ENCODE measurements at places on chromosomes 4 and X.
A peak's percentile ranks its signal among the peaks of the same experiment; 100 is the strongest.

DNA sequence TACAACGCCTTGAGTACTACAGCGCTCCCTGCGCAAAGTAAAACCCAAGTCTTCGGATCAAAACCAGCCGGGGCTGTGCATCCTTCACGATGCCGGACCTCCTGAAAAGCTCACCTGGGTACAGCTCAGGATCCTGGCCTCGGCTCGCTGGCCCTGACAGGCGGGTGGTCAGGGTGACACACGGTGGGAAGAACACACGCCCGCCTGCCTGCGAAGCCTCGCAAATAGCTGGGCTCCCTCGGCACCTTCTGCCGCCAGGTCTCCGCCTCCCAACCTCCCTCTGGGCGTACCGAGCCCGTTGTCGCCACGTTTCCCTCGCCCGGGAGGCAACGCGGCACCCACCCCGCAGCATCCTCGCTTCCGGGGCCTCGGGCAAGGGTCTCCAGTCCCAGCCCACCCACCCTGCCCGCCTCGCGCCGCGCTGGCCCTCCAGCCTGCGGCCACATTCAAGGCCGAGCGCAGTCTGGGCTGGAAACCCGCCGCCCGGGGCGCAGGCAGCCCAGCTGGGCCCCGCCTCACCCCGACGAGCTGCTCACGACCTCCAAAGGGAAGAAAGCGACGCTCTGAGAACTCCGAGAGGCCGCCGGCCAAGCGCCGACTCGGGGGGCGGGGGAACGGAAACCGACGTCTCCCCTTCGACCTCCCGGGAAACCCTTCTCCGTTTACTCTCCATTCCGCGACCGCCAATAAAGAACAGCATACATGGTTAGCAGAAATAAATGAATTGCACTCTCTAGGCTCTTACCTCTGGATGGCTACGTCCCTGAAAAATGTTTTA lies 511 bp downstream of the PPM1K start:
- DNase-seq, result peak; percentile 78

- no peak for DNase-seq
Measured at GRCh38 chrX:44931441-44931973, 58.5 kb downstream of the KDM6A start.

- DNase-seq, result no peak
Measured at GRCh38 chr4:27350161-27350560, 489.5 kb downstream of the STIM2 start.

DNA sequence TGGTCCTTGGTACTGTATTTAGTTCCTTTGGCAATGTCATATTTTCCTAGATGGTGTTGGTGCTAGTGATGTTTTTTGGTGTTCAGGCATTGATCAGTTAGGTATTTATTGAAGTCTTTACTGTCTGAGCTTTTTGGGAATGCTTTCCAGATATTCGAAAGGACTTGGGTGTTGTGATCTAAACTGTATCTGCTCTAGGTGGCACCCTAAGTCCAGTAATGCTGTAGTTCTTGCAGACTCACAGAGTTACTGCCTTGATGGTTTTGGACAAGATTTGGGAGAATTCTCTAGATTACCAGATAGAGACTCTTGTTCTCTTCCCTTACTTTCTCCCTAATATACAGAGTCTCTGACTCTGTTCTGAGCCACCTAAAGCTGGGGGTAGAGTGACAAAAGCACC lies 513.6 kb upstream of the PITX2 start:
- DNase-seq, result no peak

- no peak for DNase-seq
Measured at GRCh38 chr4:144591401-144591800, 54.6 kb upstream of the HHIP start.

GRCh38 chr4:151573945-151574344 lies 165.0 kb downstream of the FHIP1A start:
- no peak for DNase-seq

DNA sequence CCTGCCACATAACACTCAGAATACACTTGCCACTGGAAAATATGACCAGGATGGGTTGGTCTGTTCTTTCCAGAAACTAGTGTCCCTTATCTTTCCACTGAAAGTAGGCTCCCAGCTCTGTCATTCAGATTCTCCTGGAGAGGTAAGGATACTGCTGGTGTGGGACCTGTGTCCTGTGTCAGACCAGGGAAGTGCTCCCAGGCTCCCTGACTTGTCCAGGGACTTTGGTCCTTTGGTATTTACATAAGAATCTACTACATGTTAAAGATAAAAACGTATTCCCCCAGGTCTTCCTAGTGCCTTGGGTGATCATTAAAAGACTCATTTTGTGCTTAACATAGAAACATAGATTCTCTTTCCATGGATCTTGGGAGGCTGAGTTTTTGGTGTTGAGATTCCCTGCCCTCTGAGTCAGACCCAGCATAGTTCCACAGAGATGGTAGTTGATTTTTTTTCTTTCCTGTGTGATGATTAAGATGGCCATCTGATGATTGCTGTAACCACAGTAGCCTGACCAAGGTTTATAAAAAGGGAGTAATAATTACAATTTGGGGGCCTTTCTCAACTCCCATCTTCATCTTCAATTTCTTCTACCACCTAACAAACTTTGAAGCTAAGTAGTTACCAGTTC lies 159.8 kb upstream of the JADE1 start:
- DNase-seq, result no peak

DNA sequence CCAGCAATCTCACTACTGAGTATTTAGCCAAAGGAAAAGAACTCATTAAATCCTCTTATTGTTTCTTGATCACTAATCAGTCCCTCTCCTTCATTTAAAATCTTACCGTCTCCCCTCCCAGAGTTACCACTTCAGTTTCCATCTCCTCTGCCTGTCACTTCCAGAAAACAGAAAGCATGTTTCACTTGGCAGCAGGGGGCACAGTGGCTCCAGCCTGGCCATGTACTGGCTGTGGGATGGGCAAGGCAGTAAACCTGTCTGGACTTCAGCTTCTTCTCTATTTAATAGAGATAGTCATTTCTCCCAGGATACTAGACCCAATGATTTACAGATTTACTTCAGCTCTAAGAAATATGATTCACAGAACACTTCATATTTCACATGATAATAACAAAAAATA lies 63.2 kb downstream of the CD40LG start:
- DNase-seq, result no peak

- DNase-seq, result no peak
Measured at GRCh38 chrX:14573161-14573560, 43.8 kb downstream of the GLRA2 start.

GRCh38 chrX:67500617-67501016 lies 43.2 kb upstream of the AR start:
- DNase-seq, result no peak

DNA sequence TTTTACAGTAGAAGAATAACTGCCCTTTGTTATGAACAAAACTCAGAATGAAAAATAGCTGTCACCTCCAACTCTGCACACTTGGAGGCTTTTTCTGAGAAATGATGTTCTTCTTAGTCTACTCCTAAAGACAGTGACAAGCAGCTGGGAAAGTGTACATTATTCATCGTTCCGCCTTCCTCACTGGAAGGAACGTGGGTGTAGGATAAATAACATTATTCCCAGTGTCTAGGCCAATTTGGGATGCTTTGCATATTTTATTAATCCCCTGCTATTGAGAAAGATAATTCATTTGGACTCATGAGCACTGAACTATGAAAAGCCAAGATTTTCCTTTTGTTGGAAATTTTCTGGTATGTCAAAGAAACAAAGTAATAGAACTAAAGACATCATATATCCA lies 87.8 kb downstream of the VCX2 start:
- no peak for DNase-seq

GRCh38 chrX:117532339-117532738 lies 584.3 kb downstream of the KLHL13 start:
- no peak for DNase-seq

- DNase-seq, result no peak
Measured at GRCh38 chr4:59598330-59598618, 1601.9 kb upstream of the ADGRL3 start.

- DNase-seq, result no peak
Measured at GRCh38 chr4:163535657-163536056, 41.2 kb downstream of the TMA16 start.

DNA sequence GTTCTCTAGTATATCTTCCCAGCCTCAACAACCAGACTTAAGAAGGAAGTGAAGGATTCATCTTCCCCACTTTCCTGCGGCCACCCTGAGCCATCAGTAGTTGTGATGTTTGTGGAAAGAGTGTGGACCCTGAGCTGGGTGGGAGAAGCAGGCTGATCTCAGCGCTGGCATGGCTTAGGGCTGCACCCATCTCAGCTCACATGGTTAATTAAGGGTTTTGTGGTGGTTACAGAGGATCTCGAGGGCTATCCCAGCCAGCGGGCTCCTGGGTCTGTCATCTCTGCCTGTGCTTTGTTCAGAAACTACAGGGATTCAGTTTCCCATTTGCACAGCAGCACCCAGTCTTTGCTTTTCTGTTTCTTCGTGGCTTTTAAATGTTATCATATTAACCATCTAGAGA lies 163.4 kb downstream of the PTTG2 start:
- DNase-seq, result no peak

GRCh38 chr4:4633431-4633830 lies 91.6 kb upstream of the STX18 start:
- no peak for DNase-seq

GRCh38 chr4:131526686-131527085 lies 1622.4 kb upstream of the PCDH10 start:
- DNase-seq, result no peak

GRCh38 chrX:74452199-74452481 lies 30.8 kb downstream of the SLC16A2 start:
- no peak for DNase-seq

DNA sequence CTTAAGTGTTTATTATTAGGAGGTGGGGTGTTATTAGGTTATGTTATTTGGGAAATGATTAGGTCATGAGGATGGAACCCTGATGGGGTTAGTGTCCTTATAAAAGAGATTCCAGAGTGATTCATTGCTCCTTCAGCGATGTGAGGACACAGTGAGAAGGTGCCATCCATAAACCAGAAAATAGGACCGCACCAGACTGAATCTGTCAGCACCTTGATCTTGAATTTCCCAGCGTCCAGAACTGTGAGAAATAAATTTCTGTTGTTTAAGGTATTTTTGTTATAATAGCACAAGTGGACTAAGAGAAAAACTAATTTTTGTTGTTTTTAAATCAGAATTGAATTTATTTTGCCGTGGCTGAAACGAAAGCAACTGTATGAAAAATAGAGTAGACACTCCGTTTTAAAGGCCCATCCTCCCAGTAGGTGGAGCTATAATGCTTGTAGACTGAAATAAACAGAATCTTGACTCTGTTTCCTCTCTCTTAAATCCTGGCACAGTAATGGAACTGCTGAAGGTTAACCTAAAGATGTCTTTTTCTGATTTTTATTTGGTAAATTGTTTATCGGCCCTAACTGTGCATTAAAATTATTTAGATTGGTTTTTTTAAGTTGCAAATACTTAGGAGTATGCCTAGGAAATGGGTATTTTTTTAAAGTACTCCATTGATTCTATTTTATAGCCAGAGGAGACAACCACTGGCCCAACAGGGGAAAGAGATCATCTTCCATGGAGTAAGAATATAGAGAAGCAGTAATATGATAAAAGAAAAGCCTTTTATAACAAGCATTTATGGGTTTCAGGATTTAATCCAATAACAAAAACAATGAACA lies 133.2 kb upstream of the ADAMTS3 start:
- peak; percentile 67 for DNase-seq

- no peak for DNase-seq
Measured at GRCh38 chr4:169340834-169341233, 70.1 kb upstream of the SH3RF1 start.

- DNase-seq, result no peak
Measured at GRCh38 chr4:87103086-87103485, 117.3 kb downstream of the KLHL8 start.

GRCh38 chr4:19983072-19983471 lies 268.6 kb upstream of the SLIT2 start:
- DNase-seq, result no peak

DNA sequence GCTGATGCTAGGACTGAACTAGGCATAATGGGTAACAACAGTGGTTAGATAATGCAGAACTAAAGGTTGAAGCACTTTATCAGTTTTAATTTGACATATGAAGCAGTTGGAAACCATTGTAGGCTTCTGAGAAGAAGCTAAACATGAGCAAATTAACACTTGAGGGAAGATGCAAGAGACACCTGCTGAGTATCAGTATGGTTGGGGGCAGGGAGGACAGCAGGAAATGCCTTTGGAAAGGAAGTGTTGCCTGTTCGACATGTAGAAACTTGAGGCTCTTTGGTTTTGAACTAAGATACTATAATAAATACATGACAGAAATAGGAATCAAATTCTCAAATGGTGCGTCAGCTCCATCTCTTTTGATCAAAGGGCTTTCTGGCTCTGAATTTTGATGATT lies 115.6 kb downstream of the FHIP1A start:
- DNase-seq, result no peak

- DNase-seq, result no peak
Measured at GRCh38 chrX:125319646-125320521, at the start of gene TEX13C. Gene TEX13C (plus strand): TSS chrX:125319871. CDS start chrX:125320120, 249 bp downstream.

- DNase-seq, result no peak
Measured at GRCh38 chr4:55435141-55435841, 39.5 kb downstream of the TMEM165 start.

- no peak for DNase-seq
Measured at GRCh38 chrX:40374486-40374885, 206.3 kb upstream of the ATP6AP2 start.

DNA sequence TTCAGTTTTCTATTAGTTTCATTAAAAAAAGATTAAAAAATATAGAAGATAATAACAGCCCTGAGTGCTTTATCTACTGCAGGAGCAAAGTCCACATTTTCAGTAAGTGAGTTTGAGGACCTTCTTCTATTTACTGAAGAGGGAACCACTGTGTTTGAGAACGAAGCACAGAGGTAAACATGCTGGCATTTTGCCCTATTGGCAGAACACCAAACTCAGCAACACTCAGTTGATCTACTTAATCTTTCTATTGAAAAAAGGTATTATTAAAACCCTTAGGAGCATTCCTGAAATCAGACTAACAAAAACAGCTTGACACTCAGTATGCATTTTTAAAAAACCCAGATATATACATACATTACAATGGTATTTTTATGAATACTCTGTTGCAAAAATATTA lies 1496.7 kb downstream of the TECRL start:
- DNase-seq, result no peak

GRCh38 chr4:99614491-99614890 lies 39.9 kb downstream of the MTTP start:
- DNase-seq, result no peak

DNA sequence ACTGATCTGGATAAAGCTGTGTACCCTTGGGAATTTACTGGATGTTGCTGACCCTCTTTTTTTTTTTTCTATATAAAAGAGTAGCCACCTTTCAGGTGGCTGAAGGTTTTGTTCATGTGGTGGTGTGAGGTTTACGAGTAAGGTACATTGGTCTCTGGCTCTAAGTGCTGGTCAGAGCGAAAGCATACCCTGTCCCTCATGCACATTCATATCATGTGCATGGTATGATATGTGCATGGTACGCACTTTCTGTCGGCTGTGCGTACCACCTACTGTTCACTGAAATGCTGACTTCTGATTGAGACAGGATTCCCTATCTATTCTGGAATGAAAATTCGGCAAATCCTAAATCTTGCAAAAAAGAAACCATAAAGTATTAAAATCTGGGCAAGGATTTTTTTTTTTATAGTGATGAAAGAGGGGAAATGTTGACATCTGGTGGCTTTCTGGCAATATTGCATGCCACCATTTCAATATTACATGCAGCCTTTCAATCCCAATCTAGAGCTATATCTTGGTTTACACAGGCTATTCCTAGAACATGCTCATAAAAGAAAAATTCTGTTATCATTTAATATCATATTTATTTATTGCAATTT lies 32.8 kb downstream of the FAM149A start:
- DNase-seq, result no peak

GRCh38 chr4:95513022-95513421 lies 35.8 kb downstream of the UNC5C start:
- no peak for DNase-seq

- DNase-seq, result no peak
Measured at GRCh38 chrX:7086384-7086783, 61.1 kb upstream of the STS start.

- DNase-seq, result peak; percentile 90
Measured at GRCh38 chr4:152255437-152255836, 280.5 kb downstream of the FBXW7 start.
